ENCODE measurements at places on chromosomes 2 and 18. TPM values are rescaled to one million over a fixed set of nuclear protein-coding genes. Genes with fewer than 3 reads are reported as not detected.

Gene SERPINB4
- 0.14 TPM for total RNA-seq

Gene DSG2
- 64.0 TPM for total RNA-seq

Gene FAM117B
- 2.3 TPM for total RNA-seq

Gene GULP1
- total RNA-seq = 34.9 TPM

Gene ANXA4
- 370 TPM for total RNA-seq

Gene ZNF396
- total RNA-seq = 0.75 TPM

Gene MREG
- total RNA-seq = 3.9 TPM

Gene GPR45
- total RNA-seq = not detected

Gene SLC25A12
- 15.0 TPM for total RNA-seq

Gene LDLRAD4
- total RNA-seq = 2.4 TPM

Gene CLIP4
- 14.4 TPM for total RNA-seq

Gene LRATD1
- 0.09 TPM for total RNA-seq

Gene CHMP1B
- total RNA-seq = 39.9 TPM

Gene BARD1
- total RNA-seq = 5.5 TPM

Gene HOXD9
- 0.82 TPM for total RNA-seq

Gene FAP
- not detected for total RNA-seq

Gene STEAP3
- 54.9 TPM for total RNA-seq

Gene SPATA3
- total RNA-seq = not detected

Gene IL36A
- not detected for total RNA-seq

Gene SLC23A3
- total RNA-seq = 0.75 TPM

Gene LOXHD1
- not detected for total RNA-seq

Gene TBR1
- 0.01 TPM for total RNA-seq

Gene EVX2
- total RNA-seq = not detected

Gene MAP3K19
- total RNA-seq = not detected

Gene AGXT
- total RNA-seq = not detected

Gene SULT1C4
- not detected for total RNA-seq

Gene TUBA4B
- 0.16 TPM for total RNA-seq

Gene MC2R
- not detected for total RNA-seq

Gene PRSS56
- total RNA-seq = 0.12 TPM

Gene GKN2
- 1.5 TPM for total RNA-seq

Gene ESPNL
- 0.18 TPM for total RNA-seq

All from A549 treated with dexamethasone at 1 μM for 4 hours (cell line).